ENCODE measurements at places on chromosomes 6 and 20.
A peak's percentile ranks its signal among the peaks of the same experiment; 100 is the strongest.

- no peak for DNase-seq
These were observed 91.4 kb upstream of the RNF217 start for GRCh38 chr6:124870611-124871459.

- no peak for DNase-seq
These were observed 6.7 kb downstream of the LGSN start for GRCh38 chr6:63313111-63313510.

DNA sequence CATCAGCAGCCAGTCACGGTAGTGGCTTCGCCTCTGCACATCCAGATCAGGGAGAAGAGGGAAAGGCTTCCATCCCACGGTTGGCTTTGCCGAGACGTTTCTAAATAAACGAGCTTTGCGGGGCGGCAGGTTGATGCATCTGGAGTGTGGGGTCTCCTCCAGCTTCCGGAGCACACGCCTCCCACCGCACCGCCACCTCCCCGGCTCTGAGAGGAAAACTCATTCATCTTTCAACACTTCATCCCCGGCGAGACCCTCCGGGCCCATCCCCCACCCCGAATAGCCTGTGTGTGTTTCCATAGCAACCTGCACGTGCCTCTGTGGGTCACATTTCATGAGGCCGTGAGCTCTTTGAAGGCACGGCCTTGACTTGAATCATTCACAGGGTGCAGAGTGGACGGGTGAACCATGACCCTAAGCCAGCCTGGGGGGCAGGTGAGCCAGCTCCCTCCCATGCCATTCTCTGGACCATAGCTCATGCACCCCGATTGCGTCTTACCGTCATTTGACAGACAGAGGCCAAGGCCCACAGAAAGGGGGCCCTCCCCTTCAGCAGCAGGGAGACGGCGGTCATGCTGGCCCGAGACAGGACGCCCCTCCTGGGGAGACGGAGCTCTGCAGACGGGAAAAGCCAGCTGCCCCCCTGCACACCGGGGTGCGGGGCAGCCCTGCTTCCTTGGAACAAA is 16.2 kb upstream of the CHRNA4 start:
- DNase-seq: peak; percentile 93

DNA sequence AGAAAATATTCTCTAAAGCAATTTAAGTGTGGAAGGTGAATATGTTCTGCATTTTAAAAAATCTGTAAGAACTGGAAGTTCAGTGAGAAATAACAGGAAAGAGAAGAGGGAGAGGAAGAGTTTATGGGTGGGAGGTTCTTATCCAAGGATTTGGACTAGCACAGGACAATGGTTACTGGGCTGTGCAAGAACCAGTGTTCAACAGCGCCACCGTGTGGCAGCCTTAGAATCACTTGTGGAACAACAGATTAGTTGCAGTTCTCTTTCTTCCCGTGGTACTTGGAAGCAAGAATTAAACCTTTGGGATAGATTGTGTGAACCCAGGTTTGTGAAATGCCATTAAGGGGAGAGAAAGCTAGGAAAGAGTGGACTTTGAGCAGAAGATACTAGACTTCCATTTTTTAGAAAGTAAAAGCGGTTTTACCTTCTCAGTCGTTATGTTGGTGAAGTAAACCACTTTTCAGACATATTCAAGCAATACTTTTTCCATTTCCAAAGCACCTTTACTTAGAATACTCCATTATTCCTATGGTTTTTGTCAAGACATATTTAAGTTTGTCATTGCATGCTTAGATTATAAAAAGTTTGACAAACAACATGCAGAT is 436.7 kb downstream of the RNF144B start:
- DNase-seq: peak; percentile 11

DNA sequence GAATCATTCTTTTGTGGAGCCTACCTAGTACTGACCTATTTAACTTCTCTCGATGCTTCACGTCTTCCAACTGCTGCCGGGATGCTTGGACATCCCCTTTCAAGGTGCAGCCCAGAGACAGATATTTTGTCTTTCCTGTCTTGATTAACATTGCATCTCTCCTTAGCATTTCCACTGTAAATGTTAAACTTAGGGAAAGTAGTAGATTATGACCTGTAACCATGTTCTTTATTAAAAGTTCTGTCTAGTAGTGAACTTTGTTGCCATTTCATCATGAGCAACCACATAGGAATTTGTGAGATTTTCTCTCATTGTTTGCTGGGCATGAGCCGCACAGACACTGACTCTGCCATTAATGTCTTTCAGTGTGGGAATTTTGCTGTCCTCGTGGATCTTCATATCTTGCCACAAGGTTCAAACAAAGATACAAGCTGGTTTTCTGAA is 117.9 kb downstream of the JAG1 start:
- DNase-seq: no peak

- peak; percentile 74 for DNase-seq
These were observed at the start of gene BMP2 for GRCh38 chr20:6767536-6768227. Gene BMP2, plus strand, starts transcription at chr20:6767686. Its CDS starts 2,441 bp downstream, at chr20:6770127.

- peak; percentile 84 for DNase-seq
These were observed 95.0 kb upstream of the IFNGR1 start for GRCh38 chr6:137313928-137314855.

- no peak for DNase-seq
These were observed 127.2 kb downstream of the PLCB4 start for GRCh38 chr20:9196110-9196509.

DNA sequence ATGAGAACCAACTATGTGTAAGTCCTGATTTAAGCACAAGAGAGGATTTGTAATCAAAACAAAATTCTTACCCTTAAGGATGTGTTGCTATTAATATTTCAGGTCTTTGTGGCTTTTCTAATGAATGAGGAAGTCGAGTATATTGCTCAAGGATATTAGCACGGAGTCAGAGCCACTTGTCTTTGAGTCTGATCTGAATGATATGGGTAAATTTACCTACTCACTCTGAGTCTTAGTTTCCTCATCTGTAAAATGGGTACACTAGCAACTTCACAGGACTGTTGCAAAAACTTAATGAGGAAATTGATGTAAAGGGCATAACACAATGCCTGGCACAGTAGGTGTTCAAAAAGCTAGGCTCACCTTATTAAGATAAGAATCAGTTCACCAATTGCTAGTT is 30.0 kb upstream of the QKI start:
- no peak for DNase-seq

DNA sequence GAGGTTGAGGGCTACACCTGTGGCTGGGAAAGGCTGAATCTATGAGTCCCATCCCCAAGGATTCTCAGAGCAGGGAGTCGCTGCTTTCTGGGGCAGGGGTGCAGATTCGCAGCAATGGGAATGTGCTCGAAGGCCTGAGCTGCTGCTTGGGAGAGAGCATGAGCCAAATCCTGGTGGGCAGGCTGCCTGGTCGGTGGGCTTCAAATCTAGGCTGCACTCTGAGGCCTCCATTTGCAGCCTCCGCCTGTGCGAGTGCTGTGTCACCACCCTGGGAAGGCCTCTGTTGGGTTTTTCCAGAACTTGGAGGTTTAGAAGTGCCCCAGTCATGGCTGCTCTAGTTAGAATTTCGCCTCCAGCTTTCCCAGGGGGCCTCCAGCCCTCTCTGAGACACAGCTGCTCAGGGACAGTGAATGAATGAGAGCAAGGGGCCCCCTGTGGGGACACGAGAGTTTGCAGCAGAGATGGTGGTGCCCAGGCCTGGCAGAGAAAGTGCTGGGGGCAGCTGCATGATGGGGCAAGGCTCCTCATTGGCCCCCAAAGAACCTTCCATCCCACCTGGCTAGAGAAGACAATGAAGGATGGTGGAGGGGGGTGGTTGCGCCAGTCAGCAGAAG is 31.1 kb upstream of the RNF24 start:
- no peak for DNase-seq

- DNase-seq: no peak
These were observed 414.0 kb upstream of the OPRM1 start for GRCh38 chr6:153625089-153625488.

- DNase-seq: peak; percentile 34
These were observed 117.1 kb upstream of the EEF1E1 start for GRCh38 chr6:8219352-8219943.

DNA sequence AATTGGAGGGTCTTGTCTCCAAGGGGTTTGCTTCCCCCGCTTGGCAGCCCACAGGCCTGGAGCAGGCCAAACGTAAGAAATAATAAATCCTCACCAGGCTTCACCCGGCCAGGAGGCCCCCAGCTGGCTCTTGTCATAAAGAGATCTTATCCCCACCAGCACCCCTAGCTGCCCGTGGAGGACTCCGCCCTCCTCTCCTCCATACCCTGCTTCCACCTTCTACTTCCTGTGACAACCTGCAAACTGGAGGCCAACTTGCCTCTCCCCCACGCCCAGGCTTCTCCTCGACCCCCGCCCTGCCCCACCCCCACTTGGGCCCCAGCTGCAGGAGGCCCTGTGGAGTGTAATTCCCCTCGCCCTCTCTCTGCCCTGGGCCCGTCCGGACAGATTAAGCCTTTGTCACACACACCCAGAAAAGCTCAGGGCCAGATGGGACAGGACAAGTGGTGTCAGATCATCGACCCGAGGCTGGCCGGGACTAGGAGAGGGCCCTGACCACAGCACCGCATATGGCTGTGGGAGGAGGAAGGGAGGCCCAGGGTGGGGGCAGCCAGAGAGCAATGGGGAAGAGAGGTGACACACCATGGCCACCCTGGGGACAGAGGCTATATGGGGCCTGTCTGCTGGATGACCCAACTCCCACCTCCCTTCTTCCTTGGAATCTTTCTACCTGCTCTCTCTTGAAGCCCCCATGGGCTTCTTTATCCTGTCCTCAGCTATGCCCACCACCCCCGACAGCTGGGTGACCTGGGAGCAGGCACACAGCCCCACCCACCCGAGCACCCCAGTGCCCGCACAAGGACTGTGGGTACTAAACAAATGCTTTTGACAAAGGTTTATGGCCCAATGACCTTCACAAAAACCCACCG is 3.9 kb downstream of the NOL4L start:
- DNase-seq: peak; percentile 68

GRCh38 chr6:93183531-93183972 is 235.8 kb downstream of the EPHA7 start:
- DNase-seq: no peak

DNA sequence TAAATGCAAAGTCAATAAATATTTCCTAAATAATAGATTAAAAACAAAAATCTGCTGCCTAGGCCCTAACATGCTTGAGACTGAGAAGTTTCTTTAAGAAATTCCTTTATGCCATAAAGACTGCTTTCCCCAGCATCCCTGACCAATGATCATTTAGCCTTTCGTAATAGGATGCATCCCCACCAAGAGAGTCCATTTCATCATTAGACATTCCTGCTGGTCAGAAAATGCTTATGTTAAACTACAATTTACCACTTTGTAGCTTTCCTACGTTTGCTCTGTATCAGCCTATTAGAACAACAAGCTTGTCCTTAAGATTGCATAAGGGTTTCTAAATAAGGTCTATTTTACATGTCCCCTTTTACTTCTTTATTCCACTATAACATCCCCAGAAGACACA is 59.8 kb upstream of the HSF2 start:
- no peak for DNase-seq

DNA sequence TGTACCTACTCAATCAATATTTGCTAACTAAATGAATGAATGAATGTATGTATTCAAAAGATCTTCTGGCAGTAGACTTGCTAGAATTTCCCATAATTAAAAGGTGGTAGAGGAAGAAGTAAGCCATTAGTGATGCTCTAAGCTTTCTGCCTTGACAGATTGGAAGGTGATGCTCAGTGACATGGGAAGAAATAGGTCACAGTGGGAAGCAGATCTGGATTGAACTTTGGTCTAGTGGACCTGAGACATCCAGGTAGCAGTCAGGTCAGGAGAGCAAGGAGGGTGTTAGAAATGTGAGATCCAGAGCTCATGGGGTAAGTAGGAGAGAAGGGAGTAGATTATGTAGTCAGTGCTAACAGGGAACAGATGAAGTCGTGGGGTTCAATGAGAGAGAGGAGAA is 106.4 kb downstream of the SNX5 start:
- DNase-seq: no peak

DNA sequence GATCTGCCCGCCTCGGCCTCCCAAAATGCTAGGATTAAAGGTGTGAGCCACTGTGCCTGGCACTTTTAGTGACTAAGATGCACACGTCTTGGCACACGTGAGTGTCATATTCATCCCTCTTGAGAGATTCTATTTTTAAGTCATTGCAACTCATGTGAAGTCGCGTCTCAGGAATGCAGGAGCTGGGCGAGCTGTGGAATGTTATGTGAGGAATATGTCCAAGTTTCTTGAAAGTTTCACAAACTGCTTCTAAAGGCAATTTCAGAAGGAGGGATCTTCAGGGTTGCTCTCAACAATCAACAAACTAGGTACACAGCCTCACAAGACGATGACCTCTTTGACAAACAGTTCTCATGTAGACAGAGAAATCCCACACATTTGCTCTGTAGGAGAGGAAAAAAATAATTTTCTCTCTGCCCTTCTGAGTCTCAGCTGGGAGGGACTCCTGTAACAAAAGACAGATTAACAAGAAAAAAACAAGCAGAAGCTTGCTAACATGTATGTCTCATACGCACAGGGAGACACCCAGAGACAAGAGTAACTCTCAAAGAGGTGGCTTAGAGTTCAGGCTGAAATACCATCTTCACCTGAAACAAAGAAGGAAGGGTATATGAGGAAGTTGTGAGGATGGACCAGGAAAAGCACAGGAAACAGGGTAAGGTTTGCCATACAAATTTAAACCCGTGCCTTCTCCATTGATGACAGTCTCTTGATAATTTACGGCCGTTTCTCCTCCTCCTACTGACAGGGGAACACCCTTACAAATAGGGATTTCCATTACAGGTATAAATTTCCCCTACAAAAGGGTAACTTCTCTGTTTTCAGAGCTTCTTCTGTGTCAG is 45.3 kb upstream of the FAM50B start:
- DNase-seq: peak; percentile 54

GRCh38 chr6:23013776-23014175 is 444.4 kb downstream of the HDGFL1 start:
- no peak for DNase-seq

DNA sequence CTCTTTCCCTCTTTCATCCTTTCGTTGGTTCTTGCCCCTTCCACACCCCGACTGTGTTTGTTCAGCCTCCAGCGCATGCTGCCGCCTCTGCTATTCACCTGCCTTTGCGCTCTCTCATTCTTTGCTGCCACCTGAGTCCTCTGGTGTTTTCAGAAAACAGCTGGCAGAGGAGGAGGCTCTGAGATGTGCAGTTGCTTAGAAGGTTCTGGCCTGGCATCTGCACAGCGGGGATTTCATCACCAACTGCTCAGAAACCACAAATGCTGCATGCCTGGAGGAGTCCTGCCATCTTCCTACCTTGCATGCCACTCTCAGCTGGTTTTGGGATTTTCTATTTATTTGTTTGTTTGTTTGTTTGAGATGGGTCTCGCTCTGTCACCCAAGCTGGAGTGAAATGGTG is 39.2 kb upstream of the CLDN20 start:
- DNase-seq: no peak

- peak; percentile 91 for DNase-seq
These were observed 112.1 kb downstream of the ASXL1 start for GRCh38 chr20:32470025-32470861.

GRCh38 chr6:3489027-3489757 is 32.3 kb upstream of the SLC22A23 start:
- DNase-seq: no peak

DNA sequence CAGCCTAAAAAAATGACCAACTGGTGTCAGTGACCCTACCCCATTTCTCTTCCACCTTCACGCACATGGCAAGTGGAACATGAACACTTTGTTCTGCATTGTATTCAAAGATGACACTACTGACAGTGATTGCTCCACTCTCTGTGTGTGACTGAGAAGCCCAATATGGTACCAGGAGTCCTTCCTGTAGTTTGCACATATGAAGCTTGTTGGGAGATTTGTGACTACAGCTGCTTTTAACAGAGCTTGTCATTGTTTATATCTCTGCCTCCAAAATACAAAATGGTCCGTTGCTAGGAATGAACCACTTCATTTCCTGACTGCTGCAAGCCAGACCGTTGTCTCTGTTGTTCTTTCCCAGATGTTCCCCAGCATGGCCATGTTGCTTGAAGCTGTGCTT is 140.3 kb upstream of the TCF21 start:
- no peak for DNase-seq
